ENCODE measurements at places on chromosomes 1 and 21. TPM values are rescaled to one million over a fixed set of nuclear protein-coding genes. Genes with fewer than 3 reads are reported as not detected.

The EVA1C gene
- 5.0 TPM for total RNA-seq

The AJAP1 gene
- total RNA-seq = not detected

The TNFSF18 gene
- total RNA-seq = not detected

The LCE1D gene
- not detected for total RNA-seq

The FAM151A gene
- not detected for total RNA-seq

Measured in activated CD4-positive, alpha-beta memory T cell treated with anti-CD3 and anti-CD28 coated beads, Interleukin-2, amount 10 ng/mL, durations not matched to agents 7 days and 5 days (primary cell).